ENCODE measurements at places on chromosomes 2 and 18.
A peak's percentile ranks its signal among the peaks of the same experiment; 100 is the strongest.

- DNase-seq = no peak
These were observed 94.8 kb downstream of the GFPT1 start for GRCh38 chr2:69292256-69292655.

DNA sequence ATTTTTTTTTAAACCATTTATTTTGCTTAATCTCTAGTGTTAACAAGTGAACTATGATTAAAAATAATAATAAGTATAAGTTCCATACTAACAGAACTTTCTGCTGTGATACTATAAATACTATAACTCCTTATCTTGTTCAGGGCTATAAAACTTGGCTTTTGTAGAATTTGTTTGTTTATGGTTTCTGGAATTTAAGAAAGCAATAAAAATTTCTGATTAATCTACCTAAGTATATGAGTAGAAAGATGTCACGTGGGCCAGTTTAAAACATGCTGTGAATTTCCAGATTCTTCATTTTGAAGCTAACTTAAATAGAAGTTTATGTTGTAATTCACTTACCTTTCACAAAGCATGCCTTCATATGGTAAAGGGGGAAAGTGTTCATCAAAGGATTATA lies 1236.3 kb upstream of the ACVR2A start:
- DNase-seq = no peak

DNA sequence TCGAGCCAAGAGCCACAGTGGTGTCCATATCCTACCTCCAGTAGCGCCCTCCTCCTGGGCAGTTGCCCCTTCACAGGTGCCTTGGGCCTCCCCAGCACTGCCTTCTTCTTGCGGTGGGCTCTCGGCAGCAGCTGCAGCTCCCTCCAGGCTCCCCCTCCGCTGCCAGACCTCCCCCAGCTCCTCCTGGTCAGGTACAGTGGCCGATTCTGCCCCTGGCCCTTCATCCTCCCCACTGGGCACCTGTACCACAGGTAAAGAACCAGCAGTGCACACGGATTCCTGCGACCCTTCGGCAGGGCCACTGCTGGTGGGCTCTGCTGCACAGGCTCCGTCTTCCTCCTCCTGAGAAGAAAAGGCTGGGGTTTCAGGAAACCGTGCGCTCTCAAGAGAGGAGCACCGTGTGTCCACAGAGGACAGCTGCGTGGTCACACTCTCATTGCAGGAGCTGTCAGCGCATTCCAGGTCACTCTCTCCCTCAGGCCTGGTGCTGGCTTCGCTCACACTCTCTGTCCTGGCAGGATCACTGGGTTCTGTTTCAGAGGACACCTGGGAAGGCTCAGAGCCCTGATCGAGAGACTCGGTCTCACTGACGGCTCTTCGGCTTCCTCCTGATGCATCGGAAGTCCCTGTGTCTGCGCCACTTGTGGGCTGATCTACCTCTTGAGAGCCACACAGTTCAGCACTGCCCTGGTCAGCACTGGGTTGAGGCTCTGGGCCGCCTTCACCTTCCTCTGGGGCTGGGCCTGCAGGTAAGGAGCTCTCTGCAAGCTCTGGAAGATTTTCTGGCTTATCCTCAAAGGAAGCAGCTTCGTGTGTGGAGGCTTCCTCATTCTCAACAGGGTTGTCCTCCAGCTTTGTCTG lies 147.4 kb upstream of the STK17B start:
- no peak for DNase-seq

- no peak for DNase-seq
These were observed 2.5 kb upstream of the ANO7 start for GRCh38 chr2:241185961-241186360.

- no peak for DNase-seq
These were observed 43.3 kb downstream of the PLB1 start for GRCh38 chr2:28539118-28539541.

- DNase-seq = no peak
These were observed 3.7 kb downstream of the ETAA1 start for GRCh38 chr2:67400560-67401485.

- DNase-seq = no peak
These were observed 34.7 kb downstream of the ICOS start for GRCh38 chr2:203971251-203971650.

DNA sequence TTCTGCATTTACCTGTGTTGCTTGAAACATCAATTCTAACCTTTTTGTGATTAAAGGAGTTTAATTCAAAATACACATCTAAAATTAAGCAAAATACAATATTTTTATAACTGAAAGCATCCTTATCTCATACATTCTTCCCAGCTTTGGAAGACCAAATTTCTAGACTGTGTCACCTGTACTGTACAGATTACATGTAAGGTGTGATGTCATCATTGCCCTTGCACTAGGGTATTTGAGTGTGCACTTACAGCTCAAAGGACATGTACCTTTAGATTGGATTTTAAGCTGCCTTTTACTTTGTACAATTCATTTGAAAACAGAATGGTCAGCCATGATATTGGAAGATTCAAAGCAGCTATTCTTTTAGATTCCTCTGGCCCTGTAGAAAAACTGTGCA lies 932.8 kb upstream of the POU3F3 start:
- no peak for DNase-seq

DNA sequence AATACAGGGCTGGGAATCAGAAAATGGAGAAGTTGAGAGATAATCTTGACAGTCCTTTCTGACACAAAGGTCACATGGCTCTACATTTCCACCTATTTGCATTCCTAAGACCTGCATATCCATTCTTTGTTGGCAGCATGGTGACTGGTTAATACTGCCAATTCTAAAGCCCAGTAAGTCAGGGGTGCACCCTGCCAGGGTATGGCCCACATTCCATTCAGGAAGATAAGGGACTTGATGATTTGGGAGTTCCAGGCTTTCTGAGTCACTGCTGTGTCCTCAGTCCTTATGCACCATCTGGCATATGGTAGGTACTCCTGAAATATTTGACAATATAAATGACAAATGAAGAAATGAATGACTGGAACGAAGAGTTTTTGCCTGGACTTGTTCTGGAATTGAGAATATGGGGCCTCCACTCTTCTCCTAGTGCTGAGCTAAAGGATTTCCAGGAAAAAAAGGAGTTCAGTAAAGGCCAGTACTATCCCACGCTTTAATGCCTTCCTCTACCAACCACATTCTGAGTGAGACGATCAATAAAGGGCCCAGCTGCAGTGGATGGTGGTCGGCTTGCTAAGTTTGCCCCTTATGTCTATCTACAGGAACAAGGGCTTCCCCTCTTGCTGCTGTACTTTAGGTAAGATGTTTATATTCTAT lies 31.7 kb upstream of the EIF2AK3 start:
- DNase-seq = no peak

GRCh38 chr2:219332542-219332941 lies at the start of gene RESP18:
Gene RESP18, minus strand, starts transcription at chr2:219332744.
- peak; percentile 72 for DNase-seq

DNA sequence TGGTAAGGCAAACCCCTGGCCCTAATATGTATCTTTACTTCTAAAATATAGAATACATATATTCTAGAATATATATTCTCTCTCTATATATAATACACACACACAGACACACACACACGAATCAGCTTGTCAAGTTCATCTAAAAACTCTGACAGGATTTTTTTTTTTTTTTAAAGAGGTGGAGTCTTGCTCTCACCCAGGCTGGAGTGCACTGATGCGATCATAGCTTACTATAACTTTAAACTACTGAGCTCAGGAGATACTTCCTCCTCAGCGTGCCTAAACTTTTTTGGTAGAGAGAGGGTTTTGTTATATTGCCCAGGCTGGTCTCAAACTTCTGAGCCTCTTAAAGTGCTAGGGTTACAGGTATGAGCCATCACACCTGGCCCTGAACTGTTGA lies 45.2 kb downstream of the DOK1 start:
- DNase-seq = no peak

- DNase-seq = no peak
These were observed 136.2 kb downstream of the SLC8A1 start for GRCh38 chr2:40315683-40316082.

DNA sequence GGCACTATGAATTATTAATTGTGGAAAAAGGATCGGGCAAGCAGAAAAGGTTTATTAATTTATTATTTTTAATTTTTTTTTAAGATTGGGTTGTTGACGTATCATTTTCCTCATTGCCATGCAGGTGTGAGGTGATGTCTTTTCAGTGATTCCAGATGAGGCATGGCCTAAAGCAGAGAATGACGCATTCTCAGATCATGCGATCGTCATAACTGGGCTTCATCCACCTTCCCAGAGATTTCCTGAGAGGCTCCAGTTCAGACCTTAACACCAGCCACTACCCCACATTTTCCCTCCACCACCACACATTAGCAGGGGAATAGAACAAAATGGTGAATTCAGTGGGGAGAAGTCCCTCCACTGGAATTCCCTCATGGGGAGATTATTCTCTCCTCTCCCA lies 518.4 kb upstream of the SPHKAP start:
- DNase-seq = no peak

- no peak for DNase-seq
These were observed 47.7 kb downstream of the GLI2 start for GRCh38 chr2:120783371-120783791.

- DNase-seq = no peak
These were observed 55.3 kb upstream of the CHST9 start for GRCh38 chr18:27240383-27240782.

GRCh38 chr18:68713131-68713530 lies 1.8 kb downstream of the TMX3 start:
- no peak for DNase-seq

DNA sequence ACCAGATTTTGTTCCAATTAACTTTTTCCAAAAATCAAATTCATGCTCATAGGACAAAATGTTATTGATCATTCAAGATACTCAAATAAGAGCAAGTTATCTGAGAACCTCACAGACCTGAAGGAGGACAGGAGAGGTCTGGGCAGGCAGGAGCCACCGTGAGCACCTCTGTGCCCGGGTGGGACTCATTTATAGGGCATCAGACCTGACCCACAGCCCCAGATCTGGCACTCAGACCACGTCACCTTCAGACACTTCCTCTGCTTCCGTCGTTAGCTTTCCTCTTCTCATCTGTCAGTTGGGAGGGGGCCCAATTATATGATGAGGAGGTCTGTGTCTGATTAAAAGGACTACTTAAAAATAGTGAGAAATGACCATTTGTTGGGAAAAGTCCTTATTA lies 169.4 kb downstream of the EIPR1 start:
- no peak for DNase-seq

DNA sequence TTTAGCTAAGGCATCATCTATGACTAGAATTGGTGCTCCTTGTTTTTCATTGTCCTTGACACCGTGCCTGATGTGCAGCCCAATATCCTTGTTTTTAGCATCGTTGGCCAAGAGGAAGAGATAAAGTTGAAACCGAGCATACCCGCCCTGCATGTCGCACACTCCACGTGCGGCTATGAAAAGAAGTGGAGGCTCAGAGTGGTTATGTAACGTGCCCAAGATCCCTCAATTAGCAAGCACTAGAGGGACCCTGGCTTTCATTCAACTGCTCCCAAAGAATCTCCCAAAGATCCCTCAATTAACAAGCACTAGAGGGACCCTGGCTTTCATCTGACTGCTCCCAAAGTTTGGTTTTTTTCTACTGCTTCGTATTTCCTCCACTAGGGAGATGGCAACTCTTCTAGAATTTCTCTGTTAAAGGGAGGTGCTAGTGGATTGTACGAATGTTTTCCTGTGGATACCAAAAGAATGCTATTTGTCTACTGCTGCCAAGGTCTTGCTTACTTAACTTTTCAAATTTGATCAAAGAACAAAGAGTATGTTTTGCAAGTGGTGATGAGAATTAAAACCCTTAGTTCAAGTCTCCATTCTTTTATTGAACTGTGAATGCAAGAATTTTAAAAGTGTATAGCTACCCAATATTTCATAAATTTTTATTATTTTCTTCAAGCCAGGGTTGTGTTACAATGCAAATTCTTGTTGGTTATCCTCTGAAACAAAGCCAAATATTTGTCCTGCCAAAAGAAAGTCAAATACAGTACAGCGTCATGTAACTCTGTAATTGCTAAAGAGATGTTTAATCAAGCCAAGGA lies 92.1 kb downstream of the AOX1 start:
- no peak for DNase-seq

- DNase-seq = peak; percentile 45
These were observed 411.7 kb downstream of the DSEL start for GRCh38 chr18:67104700-67105284.

GRCh38 chr2:19863303-19864041 lies 38.3 kb downstream of the TTC32 start:
- peak; percentile 87 for DNase-seq

GRCh38 chr2:102142829-102143449 lies 393 bp downstream of the IL1R1 start:
- no peak for DNase-seq

GRCh38 chr2:177403838-177404237 lies 11.3 kb downstream of the AGPS start:
- no peak for DNase-seq

DNA sequence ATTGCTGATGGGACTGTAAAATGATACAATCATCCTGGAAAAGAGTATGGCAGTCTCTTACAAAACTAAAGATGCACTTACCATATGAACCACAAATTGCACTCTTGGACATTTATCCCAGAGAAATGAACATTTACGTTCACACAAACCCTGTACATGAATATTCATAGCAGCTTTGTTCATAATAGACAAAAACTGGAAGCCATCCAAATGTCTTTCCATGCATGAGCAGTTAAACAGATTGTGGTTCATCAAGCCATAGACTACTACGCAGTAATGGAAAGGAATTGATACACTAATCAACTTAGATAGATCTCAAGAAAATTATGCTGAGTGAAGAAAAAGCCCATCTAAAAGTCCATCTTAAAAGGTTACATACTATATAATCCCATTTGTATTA lies 156.1 kb upstream of the SLC39A10 start:
- no peak for DNase-seq

- DNase-seq = no peak
These were observed 13.3 kb downstream of the MGAT4A start for GRCh38 chr2:98717621-98718020.

DNA sequence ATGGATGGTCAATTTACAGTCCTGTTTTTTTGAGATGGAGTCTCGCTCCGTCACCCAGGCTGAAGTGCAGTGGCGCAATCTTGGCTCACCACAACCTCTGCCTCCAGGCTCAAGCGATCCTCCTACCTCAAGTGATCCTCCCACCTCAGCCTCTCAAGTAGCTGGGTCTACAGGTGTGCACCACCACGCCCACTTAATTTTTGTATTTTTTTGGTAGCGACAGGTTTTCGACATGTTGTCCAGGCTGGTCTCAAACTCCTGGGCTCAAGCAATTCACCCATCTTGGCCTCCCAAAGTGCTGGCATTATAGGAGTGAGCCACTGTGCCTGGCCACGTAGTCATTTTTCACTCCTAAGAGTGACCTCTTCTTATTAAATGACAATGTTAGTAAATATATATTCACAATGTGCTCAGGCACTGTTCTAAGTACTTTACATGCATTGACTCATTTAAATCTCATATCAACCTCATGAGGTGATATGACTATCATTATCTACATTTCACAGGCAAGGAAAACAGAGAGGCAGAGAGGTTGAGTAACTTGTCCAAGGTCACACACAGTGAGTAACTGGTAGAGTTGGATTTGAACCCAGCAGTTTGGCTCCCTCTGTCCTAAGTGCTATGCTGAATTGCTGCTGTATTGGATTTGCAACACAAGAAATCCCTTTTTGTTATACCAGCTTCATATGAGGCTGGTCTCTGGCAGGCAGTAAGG lies 5.6 kb upstream of the DIS3L2 start:
- no peak for DNase-seq

Data from iPS-NIHi11 (cell line).